A172 (cell line): ENCODE measurements at places on chromosomes 5 and 9.

DNA sequence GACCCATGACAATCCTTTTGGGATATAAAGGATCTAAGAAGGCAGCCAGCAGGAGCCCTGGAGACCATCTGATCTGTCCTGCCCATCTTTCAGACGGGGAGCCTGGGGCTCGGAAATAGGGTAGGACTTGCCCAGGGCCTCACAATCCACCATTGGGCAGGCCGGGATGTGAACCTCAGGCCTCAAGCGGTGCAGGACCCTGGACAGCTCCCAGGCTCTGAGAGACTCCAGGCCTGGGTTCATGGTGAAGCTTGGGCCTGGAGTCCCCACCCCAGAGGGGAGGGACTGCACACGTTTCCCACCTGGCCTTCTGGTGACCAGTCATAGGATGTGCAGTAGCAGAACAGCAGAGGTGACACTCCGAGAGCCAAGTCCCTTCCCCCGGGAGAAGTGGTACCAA is 36.6 kb upstream of the RAPGEF1 start:
- no peak for DNase-seq

DNA sequence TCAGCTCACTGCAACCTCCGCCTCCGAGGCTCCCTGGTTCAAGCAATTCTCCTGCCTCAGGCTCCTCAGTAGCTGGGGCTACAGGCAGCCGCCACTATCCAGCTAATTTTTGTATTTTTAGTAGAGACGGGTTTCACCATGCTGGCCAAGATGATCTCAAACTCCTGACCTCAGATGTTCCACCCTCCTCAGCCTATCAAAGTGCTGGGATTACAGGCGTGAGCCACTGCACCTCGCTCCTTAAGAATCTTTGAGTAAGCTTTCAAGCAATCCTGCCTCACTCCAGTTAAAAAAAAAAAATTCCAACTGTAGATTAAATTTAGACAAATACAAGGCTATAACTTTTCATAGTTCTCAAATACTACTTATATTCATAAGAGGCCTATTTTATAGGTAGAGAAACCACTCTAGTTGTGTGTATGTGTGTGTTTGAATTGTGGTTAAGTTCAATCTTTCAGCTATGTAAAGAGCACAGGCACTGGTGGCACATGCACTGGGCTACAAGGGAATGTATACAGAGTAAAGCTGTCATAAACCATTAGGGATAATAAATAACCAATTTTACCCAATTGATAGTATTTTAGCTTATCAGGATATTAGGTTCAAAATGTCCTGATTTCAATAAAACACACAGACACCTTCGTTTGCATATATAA is 50.6 kb upstream of the RAPGEF6 start:
- DNase-seq: no peak

GRCh38 chr5:27908341-27908740 is 870.0 kb upstream of the CDH9 start:
- DNase-seq: no peak

GRCh38 chr5:32153723-32154122 is 20.4 kb downstream of the GOLPH3 start:
- DNase-seq: no peak

DNA sequence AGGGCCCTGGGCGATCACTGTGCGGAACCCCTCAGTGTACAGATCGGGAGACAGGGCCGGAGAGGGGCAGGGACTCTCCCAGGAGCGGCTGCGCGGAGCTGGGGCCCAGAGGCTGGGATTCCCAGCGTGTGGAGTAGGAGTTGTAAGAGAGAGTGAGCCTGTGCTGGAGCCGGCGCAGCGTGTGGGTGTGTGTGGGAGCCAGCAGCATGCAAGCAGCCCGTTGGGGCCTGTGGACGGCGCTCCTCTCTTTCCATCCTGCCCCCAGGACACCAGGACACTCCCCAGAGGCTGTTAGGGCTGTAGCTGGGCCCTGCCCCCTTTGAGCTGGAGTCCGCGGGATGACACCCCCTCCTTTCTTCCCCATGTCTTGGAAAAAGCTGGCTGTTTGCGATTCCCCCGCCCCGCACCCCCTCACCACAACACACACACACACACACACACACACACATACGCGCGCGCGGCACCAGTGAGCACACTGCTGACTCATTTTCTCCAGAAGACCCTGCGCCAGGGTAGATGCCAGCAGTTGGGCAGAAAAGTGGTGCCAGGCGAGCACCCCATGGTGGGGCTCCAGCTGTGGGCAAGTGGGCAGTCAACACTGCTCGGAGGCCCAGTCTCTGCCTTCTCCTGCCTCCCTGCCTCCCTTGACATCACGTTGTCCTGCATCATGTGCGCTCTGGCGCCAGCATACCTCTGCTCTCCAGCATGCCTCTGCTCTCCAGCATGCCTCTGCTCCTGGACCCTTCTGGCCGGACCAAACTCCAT is 1.5 kb downstream of the COL27A1 start:
- peak; percentile 61 for DNase-seq
